ENCODE measurements at places on chromosomes 3 and 15. TPM values are rescaled to one million over a fixed set of nuclear protein-coding genes. Genes with fewer than 3 reads are reported as not detected.

Gene MB21D2
- total RNA-seq: 46.4 TPM

Gene SIDT1
- total RNA-seq: not detected

Gene PSTPIP1
- 0.36 TPM for total RNA-seq

Gene DPPA2
- total RNA-seq: not detected

Gene MYZAP
- not detected for total RNA-seq

Gene C3orf85
- total RNA-seq: not detected

Gene SNX1
- total RNA-seq: 34.7 TPM

Gene ASB7
- 15.8 TPM for total RNA-seq

Gene HRG
- total RNA-seq: not detected

Gene TNFAIP8L3
- 0.83 TPM for total RNA-seq

Gene PLSCR5
- total RNA-seq: not detected
